NCI-H345 (cell line): ENCODE measurements at places on chromosomes 16 and 17.

DNA sequence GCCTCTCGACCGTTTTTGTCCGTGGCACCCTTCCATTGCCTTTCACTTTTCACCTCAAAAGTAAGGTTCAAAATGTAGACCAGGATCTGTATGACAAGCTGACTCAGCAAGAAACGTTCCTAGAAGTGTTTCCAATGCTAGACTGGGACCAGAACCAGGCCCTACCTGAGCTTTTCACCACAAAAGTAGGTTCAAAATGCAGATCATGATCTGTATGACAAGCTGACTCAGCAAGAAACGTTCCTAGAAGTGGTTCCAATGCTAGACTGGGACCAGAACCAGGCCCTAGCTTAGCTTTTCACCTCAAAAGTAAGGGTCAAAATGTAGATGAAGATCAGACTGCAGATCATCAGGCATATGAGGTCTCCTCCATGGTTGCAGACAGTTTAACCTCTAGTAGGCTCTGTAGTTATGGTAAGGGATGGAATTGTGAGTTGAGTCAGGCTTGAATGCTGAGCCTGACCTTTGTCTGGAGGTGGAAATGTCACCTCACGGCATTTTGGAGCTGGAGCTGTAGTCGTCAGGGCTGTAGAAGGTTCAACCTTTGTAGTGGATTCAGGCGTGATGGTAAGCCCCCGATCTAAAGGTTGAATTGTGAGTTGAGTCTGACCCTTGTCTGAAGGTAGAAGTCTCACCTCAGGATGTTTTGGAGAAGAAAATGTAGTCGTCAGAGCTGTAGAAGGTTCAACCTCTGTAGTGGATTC lies 50.2 kb upstream of the TMEM97 start:
- DNase-seq: no peak

DNA sequence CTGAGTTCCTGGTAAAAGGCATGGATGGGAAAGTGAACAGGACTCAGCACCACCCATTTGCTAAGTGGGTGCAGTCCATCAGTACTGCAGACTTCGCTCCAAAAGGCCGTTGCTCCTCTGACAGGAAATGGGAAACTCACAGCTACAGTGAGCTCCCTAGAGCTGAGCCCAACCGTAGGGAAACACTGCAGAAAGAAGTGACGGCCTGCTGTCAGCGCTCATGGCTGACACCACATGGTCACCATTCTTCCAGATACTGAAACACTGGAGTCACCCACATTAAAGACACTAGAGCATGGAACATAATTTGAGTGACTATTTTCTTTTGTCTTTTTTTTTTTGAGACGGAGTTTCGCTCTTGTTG lies 31.9 kb downstream of the UBE2O start:
- no peak for DNase-seq

DNA sequence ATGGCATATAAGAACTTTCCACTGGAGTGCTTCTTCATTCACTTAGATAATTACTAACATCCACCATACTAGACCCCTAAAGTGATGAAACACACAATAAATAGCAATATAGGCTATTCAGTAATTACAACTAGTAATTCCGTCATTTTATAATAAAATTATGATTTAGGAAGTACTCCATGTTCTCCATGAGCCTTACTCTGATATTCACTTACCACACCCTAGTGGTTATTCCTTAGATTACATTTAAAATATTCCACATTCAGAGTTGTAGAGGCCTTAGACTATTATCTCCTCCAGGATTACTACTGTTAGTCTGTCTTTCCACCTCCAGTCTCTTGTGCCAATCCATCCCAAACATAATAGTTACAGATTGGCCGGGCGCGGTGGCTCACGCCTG lies 62.4 kb downstream of the STH start:
- DNase-seq: peak; percentile 5

GRCh38 chr17:48262982-48263730 lies 155.6 kb downstream of the SNX11 start:
- DNase-seq: peak; percentile 8

DNA sequence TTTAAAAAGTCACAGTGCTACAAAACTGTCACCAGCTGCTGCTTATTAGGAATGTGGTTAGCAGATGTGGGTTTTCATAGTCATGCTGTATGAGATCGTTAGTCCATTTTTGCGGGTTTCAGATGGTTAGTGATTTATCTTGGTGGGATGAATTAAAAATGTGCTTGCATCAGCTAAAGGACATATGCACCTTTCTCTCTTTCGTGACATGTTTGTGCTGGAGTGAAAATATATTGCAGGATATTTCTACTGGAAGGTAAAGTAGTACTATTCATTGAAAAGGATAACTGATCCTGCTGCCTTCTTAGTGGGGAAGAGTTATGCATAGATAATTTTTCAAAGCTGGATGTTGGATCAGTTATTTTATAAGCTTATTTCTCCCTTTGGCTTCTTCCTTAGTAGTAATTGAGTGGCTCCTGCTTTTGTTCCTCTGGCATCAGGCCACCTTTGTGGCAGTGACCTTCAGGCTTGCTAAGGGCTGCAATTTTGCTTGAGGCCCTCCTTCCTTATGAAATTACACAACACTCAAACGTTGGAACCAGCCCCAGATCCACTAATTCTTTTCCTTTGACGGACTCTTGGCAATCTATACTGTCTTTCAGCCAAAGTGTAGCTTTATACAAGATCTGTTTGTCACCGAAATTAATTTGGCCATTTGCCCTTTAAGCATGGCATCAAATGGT lies 7.5 kb upstream of the SNTB2 start:
- DNase-seq: no peak

DNA sequence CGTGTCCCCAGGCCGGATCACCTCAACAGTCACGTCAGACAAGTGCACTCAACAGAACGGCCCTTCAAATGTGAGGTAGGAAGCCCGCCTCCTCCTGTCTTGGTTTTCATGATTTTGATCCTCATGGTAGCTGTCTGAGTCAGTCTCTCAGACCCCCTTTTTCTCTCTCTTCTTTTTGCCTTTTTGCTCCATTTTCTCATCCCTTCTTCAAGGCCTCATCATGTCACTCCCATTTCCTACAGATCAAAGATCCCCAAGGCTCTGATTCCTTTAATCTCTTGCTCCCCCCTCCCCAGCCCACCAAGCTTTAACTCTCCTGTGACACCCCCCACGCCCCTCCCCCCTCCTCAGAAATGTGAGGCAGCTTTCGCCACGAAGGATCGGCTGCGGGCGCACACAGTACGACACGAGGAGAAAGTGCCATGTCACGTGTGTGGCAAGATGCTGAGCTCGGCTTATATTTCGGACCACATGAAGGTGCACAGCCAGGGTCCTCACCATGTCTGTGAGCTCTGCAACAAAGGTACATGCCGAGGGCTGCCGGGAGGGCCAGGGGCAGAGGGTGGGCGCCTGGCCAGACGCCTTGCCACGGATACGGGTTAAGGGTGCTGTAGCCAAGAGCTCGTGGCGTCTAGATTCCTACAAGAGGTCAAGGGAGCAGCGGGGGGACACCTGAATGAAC lies 2.0 kb downstream of the MAZ start:
- no peak for DNase-seq

- DNase-seq: peak; percentile 87
Measured at GRCh38 chr16:2867987-2868789, 10.2 kb upstream of the PRSS22 start.

GRCh38 chr16:17668386-17668785 lies 197.6 kb upstream of the XYLT1 start:
- no peak for DNase-seq

- DNase-seq: no peak
Measured at GRCh38 chr17:66420961-66421371, 118.6 kb downstream of the PRKCA start.

DNA sequence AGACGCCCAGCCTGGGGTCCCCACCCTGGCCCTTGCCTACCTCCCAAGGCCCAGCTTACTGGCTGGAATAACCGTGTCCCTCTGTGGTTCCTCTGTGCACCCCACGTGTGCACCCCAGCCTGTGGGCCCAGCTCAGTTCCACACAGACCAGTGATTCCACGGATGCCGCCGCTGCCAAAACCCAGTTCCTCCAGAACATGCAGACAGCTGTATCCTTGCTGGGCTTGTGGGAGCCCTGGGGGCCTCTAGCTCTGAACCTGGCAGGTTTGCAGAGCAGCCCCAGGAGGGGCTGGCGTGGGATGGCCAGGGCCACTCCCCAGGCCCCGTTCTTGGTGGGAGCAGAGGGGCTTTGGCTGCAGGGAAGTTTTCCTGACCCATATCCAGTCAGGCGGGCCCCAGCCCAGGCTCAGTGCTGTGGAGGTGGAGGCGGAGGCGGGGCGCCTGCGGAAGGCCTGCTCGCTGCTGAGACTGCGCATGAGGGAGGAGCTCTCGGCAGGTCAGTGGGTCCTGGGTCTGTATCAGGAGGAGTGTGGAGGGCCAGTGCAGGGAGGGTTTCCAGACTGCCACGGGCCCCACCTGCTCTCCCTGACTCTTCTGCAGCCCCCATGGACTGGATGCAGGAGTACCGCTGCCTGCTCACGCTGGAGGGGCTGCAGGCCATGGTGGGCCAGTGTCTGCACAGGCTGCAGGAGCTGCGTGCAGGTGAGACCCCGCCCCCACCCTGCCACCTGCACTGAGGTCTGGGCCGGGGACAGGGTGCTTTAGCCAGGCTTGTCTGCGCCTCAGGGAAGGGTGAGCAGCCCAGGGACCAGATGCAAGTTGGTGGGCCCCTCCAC lies 2.3 kb downstream of the TEDC2 start:
- DNase-seq: no peak

DNA sequence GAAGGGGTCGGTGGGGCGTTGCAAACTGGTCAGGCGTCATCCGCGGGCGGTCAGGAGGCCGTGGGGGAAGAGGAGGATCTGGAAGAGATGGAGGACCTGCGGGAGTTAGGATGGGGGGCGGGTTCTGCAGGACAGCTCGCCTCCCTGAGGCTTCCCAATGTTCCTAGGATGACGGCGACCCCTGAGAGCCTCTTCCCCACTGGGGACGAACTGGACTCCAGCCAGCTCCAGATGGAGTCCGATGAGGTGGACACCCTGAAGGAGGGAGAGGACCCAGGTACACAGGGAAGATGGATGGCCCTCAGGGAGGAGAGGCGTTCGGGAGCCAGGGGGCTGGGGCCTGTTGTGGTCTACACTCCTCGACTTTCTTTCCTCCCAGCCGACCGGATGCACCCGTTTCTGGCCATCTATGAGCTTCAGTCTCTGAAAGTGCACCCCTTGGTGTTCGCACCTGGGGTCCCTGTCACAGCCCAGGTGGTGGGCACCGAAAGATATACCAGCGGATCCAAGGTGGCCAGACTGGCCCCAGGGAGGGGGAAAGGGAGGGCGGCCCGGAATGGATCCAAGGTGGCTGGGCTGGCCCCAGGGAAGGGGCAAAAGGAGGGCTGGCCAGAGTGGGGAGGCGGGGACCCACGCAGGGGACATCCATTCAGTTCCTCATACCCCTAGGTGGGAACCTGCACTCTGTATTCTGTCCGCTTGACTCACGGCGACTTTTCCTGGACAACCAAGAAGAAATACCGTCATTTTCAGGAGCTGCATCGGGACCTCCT lies 839 bp downstream of the PLD2 start:
- no peak for DNase-seq

DNA sequence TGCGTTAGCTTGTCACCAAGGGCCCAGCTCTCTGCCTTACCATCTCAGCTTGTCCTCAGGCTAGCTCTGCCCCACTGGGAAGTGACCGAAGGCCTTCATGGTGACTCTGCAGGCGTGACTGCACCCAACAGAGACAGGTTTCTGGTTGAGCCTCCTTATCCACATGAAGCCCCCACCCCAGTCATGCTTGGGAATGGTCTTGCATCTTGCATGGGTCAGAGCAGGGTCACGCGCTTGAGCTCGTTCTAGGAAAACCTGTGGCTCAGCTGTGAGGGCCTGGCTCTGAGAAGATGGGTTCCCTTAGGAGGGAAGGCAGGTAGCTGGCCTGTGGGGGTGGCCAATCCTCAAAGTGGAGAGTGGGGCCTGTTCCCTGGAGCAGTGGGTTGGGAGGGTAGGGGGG lies 122.8 kb downstream of the BANP start:
- DNase-seq: no peak

GRCh38 chr17:69506489-69506888 lies 92.0 kb downstream of the MAP2K6 start:
- DNase-seq: no peak

GRCh38 chr16:10964039-10964890 lies 19.9 kb downstream of the CLEC16A start:
- peak; percentile 57 for DNase-seq

DNA sequence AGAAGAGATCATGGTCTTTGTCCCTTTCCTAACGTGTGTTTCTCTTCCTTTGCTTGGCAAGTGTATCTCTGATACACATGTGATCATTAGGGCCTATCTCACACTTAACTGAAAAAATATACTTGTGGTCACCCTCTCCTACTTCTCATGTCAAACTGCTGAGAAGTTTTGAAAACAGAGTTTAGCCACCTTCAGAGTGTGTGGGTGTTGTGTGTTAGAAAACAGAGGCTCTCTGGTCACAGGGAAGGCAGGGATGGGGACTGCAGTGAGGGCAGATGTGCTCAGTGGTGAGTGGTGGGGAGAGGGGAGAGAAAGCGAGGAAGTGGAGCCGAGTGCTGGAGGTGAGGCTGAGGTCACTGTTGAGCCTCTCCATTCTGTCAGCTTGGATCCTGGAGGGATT lies 29.4 kb downstream of the GRB7 start:
- no peak for DNase-seq

DNA sequence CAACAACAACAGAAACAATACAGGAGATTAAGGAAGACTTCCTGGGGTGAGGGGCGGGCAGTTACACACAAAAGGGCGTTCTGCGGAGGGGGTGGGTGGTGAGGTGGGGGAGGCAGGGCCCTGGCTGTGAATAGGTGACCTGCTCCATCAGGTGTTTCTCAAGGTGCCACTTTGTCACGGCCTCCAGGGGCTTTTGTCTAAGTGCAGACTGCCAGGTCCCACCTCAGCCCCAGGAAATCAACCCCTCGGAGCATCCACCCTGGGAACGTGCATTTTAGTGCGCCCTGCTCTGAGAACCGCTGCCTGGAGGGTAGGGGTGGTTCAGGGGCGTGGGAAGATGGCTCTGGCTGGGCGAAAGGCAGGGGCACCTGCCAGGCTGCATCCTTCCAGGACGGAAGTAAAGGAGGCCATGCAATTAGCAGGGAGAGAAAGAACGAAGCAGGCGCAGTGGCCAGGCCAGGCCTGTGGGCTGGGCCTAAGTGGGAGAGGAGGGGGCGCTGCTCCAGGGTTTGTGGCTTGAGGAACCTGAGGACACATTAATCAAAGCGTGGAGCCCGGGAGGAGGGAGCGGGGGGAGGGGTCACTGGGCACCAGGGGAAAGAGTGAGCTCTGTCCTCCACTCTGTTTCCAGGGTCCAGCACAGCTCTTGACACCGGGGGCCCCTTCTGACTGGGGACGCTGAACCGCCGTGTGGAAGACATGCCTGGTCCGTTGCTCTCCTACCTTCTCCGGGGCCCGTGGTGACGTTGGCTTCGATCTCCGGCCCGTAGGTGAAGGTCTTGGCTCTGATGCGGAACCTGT lies 49.4 kb upstream of the CDC42EP4 start:
- DNase-seq: peak; percentile 28

- DNase-seq: no peak
Measured at GRCh38 chr16:789191-789850, 901 bp downstream of the CHTF18 start.
